ENCODE measurements at places on chromosomes 2 and 18.

DNA sequence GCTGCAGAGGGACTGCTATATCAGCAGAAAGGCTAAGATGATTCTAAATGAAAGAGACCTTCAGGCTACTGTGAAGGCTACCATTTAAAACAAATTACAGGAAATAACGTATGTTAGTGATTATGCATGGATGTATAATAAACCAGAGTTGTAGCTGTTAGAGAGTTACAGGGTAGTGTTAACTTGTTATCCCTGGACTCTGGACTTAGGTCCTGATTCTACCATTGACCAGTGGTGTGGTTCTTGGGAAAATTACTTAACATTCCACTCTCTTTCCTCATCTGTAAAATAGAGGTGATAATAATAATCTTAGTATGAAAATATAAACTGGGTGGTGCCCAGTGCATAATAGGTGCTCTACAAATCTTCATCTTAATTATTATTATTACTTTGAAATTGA is 22.2 kb downstream of the LAMA3 start:
- DNase-seq = no peak

- DNase-seq = no peak
Measured at GRCh38 chr2:213086050-213086449, 65.4 kb downstream of the IKZF2 start.

GRCh38 chr18:67279988-67280387 is 236.5 kb downstream of the DSEL start:
- DNase-seq = no peak

DNA sequence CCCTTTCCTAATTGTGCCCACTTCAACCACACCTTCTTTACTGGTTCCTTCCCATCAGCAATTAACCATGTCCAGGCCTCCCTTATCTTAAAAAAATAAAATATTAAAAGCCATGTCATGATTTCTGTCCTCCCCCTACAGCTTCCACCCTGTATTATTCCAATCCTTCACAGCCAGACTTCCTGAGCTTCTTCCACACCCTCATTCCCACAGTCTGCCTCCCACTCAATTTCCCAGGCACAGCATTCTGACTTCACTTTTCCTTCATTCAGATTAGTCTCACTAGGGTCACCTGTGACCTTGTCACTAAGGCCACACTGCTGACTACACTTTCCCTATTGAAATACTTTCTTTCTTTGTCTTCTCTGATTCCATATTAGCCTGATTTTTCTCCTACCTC is 159.4 kb downstream of the DIS3L2 start:
- DNase-seq = peak; percentile 46

- DNase-seq = no peak
Measured at GRCh38 chr2:33018271-33018670, 71.5 kb downstream of the LTBP1 start.
